ENCODE measurements at places on chromosomes 16 and 17.

DNA sequence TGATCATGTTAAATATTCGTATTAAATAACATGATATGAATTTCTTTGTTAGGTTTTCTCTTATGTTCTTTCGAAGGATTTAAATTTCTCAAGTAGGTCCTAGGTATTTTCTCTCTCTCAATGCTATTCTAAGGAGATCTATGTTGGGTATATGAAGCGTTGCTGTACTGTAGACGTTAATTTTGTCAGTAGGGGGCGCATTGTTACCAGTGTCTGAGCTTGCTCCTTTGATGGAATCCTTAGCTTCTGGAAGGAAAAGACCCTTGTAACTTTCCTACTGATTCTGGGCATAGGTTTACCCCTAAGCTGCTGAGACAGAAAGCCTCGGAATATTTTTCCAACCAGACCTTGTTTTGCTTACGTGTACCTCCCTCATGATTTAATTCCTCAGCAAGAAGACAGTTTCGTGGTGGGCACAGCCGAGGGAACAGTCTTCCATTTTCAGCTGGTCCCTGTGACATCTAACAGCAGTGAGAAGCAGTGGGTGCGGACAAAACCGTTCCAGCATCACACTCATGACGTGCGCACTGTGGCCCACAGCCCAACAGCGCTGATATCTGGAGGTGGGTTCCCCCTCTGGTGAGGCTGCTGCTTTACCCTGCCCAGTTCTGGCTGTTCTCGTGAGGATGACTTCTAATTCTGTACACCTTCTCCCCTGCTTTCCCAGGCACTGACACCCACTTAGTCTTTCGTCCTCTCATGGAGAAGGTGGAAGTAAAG lies 17.9 kb downstream of the UTP4 start:
- peak; percentile 95 for DNase-seq

DNA sequence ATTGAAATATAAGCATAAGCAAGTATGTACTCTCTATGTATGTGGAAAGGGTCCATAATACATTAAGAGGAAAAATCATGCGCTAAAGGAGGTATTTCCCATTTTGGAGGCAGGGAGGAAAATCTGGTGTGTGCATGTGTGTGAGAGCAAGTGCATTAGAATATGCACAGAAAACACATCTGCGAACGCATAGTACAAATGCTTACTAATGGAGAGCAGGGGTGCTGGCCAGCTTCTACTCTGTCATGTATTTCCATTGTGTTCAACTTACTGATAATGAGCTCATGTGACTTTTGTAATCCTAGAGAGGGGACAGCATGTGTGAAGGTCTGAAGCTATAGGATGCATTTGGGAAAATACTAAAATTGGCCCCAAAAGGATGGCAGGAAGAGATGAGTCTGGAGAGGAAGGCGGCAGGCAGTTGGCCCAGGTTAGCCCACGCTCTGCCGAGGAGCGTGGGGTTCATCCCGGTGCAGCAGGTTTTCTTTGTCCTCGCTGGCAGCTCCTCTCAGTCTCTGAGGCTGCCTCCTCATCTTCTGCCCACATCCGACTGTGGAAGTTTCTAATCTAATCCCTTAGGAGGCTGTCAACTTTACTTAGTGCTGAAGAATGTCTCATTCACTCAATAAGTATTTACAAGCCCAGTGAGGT lies 17.8 kb upstream of the KSR1 start:
- DNase-seq: no peak

GRCh38 chr17:76239538-76240274 lies 587 bp downstream of the RNF157 start:
- peak; percentile 72 for DNase-seq

DNA sequence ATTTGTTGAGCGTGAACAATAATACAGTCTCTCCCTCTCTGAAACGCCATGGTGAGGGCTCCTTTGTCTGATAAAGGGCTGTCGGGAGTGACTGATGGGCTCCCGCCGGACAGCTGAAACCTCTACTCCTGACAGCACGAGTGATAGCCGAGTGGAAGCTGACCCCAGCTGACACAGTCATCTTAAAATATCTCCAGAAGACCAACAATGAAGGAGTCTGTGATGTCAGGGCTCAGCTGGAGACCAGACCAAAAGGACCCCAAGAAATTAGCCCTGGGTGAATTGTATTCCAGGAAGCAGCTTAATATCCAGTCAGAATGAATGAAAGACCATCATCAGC lies 22.4 kb downstream of the CCDC182 start:
- no peak for DNase-seq

DNA sequence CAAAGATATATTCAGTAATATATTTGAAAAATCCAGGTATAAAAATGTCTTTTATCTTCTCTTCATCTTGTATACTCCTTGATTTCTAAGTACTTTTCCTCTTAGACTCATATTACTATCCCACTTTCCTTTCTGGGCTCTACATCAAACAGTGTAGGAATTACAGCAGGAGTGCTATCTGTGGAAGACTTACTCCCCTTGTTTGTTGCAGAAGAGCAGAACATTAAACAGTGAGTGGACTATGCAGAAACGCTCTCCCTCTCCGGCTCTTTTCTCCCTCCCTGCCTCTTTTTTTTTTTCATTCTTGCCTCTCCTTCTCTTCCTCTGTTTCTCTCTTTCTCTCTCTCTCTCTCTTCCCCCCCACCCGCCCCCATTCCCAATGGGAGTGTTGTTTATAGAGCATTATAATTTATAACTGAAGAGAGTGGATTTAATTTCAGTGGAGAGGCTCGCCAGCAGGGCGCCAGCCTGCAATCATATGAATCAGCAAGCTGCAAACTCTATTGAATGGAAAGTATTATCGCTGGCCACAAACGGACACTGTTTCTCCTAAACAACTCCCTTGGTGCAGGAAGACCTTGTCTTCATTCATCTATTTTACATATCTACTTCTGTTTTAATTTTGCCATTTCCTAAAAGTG lies 242.3 kb upstream of the TBX2 start:
- peak; percentile 49 for DNase-seq

DNA sequence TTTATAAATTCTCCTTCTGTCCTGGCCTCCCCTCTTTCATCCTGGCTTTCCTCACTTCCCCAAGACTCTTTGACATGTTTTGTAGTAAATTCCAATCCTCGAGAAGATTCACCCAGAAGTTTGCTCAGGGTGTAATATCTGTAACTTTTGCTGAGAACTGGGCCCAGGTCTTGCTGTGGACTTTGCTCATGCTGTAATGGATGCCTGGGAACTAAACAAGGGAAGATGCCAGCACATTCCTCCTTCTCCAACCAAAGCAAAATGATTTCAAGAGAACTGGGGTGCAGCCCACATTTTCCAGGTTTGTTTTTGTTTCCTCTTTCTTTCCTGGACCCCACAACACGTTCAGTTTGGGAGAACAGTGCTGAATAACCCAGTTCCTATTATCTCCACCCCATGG lies 6.6 kb upstream of the SALL1 start:
- no peak for DNase-seq

DNA sequence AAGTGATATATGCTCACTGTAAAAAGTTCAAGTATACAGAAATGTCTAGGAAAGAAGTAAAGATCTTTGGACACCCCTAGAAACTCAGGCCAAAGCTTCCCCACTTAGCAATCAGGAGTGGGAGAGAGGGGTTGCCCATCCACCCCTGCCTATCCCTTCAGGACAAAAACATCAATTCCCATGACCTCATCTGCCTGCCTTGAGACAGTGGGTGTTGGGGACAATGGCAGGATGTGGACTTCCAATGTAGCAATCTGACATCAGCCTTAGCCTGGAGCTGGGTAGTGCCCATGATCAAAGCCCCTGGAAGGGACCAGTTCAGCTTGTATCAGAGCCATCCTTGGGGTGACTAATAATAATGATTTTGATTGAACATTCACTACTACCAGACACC lies 18.1 kb downstream of the ITPRIPL2 start:
- DNase-seq: no peak

GRCh38 chr16:83533193-83533592 lies 274.6 kb upstream of the HSBP1 start:
- DNase-seq: no peak

GRCh38 chr16:47037396-47037745 lies 63.9 kb upstream of the DNAJA2 start:
- DNase-seq: no peak

DNA sequence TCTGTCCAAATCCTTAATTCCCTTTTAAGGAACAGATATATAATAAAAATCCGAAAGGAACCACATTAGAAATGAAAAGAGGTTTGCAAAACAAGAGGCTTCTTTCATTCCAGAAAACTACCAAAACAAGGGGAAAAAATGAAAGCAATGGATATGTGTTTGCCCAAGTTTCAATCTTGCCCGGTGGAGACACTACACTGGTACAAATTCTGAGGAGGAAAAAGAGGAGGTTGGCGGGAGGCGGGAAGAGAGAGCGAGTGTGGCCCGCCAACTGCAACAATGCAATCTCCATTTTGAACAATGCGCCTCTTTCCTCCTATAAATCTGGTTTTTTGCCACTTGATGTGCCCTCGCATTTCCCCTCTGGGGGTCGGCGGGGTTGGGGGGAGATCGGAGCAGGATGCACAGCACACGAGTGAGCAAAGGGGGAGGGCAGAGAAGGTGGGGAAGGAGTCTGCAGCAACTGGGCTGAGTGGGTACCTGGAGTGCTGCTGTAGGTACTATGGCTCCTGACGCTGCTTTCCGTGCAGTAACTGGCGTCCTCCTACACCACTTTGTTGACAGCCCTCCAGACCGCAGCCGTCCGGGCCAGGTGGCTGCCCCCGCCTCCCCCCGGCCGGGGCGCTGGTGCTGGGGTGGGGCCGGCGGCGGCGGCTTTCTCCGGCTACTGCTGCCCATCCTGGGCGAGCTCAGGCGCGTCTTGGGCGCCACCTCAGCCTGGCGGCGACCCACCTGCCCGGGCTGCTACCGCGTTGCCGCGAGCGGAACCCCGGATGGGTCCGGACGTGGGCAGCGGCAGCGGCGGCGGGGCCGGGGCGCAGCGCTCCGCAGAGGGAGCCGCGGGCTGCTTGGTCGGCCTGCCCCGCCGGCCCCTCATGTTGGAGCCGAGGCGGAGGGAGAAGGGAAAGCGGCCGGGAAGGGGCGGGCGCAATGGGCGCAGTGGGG lies 93.8 kb upstream of the PLEKHM1 start:
- DNase-seq: peak; percentile 94

GRCh38 chr17:57106107-57106835 lies 21.2 kb downstream of the AKAP1 start:
- no peak for DNase-seq

DNA sequence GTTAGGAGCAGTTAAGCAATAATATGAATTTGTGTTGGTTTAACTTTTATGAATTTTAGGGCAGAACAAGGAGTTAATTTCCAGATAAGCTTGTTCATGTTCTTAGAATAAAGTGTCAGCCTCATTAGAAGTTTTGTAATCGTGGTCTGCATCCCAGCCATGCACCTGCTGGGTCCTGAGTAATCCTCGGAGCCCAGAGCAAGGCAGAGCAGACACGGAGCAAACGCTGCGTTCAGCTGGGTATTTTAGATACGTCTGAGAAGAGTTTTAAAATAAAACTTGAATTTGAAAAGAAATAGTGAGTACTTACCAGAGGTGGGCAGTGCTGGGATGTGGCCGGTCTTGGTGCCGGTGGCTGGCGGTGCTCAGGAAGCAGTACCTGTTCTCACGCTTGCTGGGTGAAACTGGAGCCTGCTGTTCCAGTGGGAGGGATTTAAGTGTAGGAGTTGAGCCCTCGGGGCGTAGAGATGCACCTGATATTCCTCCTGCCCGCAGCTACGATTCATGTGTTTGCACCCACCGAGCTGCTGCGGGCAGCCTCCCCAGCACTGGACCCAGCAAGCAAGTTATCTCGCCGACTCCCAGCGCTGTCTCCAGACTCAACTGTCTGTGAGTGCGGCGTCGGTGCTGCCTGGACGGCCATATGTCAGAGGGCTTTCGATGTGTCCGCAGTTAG lies at the start of gene ZNF750:
TSS of gene ZNF750 (minus strand) at position 406 of the 676 bp plus-strand sequence. CDS start 7,568 bp downstream, outside the sequence.
- no peak for DNase-seq

GRCh38 chr17:77889866-77890760 lies 68.4 kb upstream of the TNRC6C start:
- DNase-seq: no peak

DNA sequence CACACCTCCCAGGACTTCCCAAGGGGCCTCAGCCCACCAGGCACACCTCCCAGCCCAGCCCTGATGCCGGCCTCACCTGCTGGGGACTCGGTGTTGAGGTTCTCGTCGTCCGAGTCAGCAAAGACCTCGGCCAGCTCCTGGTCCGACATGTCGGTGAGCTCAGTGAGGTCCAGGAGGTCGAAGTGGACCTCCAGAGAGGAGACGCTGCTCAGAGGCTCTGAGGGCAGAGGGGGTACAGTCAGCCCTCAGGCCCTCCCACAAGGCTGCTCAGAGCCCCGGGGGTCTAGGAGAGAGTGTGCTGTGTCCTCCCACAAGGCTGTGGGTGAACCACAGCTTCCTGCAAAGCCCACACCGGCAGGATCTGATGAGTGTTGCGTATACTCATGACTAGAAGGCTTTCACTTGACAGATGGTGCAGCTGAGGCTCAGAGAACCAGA lies 10.5 kb downstream of the DBNDD1 start:
- no peak for DNase-seq

DNA sequence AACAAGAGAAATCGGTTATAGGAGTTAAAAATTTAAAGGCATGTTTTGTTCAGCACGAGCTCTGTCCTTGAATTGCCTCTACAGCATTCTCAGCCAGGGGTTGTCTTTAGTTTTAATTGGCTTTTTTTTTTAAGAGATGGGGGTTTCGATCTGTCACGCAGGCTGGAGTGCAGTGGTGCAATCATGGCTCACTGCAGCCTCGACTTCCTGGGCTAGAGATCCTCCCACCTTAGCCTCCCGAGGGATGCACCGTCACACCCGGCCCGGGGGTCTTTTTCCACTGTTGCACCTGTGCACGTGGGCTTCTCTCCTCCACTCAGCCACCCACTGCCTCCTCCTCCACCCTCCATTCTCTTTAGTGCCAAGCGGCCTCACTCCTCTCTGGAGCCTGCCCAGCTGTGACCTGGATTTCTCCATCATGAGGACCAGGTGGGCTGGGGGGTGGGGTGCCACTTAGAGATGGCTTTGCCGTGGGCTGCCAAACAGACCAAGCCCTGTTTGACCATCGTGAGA lies 106.8 kb upstream of the SEC14L1 start:
- peak; percentile 52 for DNase-seq

GRCh38 chr16:959232-960040 lies 11.3 kb downstream of the LMF1 start:
- no peak for DNase-seq

GRCh38 chr16:68529608-68529930 lies 9.5 kb upstream of the ZFP90 start:
- no peak for DNase-seq

DNA sequence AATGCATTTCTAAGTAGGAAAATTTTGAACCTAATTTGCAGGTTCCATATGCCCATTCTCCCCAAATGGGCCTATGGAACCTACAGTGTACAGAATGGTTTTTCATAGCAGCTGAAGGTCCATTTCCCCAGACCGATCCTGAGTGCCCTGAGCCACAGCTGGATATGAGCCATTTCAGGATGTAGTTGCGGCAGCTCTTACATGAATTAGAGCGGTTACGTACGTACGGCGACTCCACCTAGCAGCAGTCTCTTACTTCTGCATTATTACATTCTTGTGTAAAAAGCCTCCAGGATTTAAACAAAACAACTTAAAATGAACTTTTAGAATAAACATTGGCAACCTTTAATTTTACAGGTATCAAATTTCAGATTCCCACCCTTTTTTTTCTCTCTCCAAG lies 225.3 kb downstream of the SNX29 start:
- DNase-seq: no peak

GRCh38 chr16:89383095-89384003 lies 107.0 kb downstream of the ANKRD11 start:
- peak; percentile 71 for DNase-seq

- DNase-seq: peak; percentile 6
These were observed 43.7 kb downstream of the NCOR1 start for GRCh38 chr17:16171613-16172012.

Measured in eye (tissue), 1 donor.